ENCODE measurements at places on chromosomes 2 and 18.
A peak's percentile ranks its signal among the peaks of the same experiment; 100 is the strongest.

- no peaks in the 10 kb centered on the region for H3K36me3 ChIP-seq
- DNase-seq = no peak
- H3K4me3 ChIP-seq = no peak overlapping the region
- H3K27me3 ChIP-seq = no peaks in the 10 kb centered on the region
- H3K4me1 ChIP-seq = no peaks in the 10 kb centered on the region
Observed at GRCh38 chr18:38895560-38895959, 1330.0 kb upstream of the CELF4 start.

DNA sequence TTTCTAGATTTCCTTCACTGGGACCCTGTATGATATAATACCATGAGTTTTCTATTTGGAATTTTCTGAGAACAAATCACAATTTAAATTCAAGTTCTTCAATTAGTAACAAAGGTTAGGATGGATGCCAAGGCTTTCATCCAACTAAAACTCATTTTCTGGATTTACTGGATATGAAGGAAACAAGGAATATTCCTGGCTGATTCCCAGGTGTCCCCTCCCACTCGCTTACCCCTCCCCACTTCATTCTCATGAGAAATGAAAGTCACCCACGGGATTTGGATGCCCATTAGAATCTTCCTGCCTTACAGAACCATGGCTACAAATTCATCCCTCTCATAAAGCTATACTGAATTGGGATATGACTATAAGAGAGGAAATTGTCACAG, 40.0 kb downstream of the RNU4ATAC start:
- no peaks in the 10 kb centered on the region for H3K27me3 ChIP-seq
- DNase-seq = no peak
- H3K27ac ChIP-seq = no peak overlapping the region
- H3K4me3 ChIP-seq = no peak overlapping the region
- H3K4me1 ChIP-seq = peaks cover 51% of the 10 kb centered on the region

- no peaks in the 10 kb centered on the region for H3K36me3 ChIP-seq
- DNase-seq = no peak
- H3K4me3 ChIP-seq = no peak overlapping the region
- no peaks in the 10 kb centered on the region for H3K27me3 ChIP-seq
Observed at GRCh38 chr2:223442847-223443246, 159.3 kb downstream of the SCG2 start.

DNA sequence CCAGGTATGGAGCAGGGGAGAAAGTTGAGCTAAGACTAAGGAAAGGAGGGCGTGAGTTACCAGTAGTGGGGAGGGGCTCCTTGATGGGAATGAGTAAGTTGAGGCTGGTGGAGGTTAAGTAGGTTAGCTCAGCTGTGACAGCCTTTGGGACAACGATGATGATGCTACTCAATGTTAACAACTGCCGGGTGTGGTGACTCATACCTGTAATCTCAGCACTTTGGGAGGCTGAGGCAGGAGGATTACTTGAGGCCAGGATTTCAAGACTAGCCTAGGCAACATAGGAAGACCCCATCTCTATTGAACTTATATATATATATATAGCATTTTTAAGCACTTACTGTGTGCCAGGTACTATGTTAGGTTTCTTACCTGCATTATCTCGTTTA, 48.4 kb downstream of the HK2 start:
- no peaks in the 10 kb centered on the region for H3K27me3 ChIP-seq
- no peak for DNase-seq
- H3K4me1 ChIP-seq = no peaks in the 10 kb centered on the region
- no peak overlapping the region for H3K4me3 ChIP-seq

DNA sequence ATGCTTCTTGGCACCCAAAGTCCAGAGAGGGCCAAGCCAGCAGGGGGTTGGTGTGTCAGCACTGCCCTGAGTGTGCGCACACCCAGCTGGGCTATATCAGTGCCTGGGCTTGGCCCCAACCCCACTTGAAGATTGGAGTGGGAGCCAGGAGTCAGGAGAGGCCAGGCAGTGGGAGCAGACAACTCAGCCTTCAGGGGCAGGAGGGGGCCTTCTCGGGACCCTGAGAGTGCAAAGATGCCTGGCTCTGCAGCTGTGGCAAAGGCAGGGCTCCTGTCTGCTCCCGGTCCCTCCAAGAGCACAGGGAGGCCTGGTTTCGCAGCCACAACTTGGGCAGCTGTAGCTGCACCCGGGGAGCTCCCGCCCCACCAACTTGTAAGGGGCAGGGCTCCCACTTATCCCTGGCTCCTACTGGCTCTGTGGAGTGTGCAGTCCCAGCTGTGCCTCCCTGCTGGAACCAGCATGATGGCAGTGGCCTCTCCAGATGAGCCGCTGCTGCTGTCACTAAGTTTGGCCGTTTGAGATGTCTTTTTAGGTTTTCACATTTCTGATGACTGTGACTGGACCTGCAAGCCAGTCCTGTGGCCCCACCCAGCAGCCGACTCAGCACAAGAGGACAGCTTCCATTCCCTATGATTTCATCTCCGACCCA, 148.8 kb upstream of the HS6ST1 start:
- H3K27me3 ChIP-seq = no peaks in the 10 kb centered on the region
- peak; percentile 51 for DNase-seq
- no peaks in the 10 kb centered on the region for H3K4me1 ChIP-seq
- no peaks in the 10 kb centered on the region for H3K36me3 ChIP-seq

GRCh38 chr2:171297956-171298355, 135.8 kb downstream of the METTL8 start:
- no peak overlapping the region for H3K27ac ChIP-seq
- H3K4me3 ChIP-seq = no peak overlapping the region
- DNase-seq = no peak
- H3K4me1 ChIP-seq = no peaks in the 10 kb centered on the region
- H3K27me3 ChIP-seq = no peaks in the 10 kb centered on the region

GRCh38 chr2:219409619-219410018, 8.6 kb upstream of the DES start:
- H3K4me3 ChIP-seq = no peak overlapping the region
- H3K36me3 ChIP-seq = no peaks in the 10 kb centered on the region
- DNase-seq = no peak

DNA sequence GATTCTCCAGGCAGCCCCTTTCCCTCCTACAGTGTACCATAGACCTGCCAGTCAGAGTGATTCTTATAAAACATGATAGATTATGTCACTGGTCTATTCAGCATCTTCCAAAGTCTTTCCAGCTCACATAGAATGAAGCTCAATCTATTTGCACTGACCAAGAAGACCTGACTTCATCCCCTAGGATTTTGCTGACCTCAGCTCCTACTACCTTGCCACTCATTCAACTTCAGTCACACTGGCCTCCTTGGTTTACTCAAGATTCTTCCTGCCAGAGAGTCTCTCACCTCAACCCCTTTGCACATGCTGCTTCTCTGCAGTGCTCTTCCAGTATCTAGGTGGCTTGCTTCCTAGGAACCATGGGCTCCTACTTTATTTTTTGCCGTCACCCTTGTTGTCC, 392.9 kb downstream of the PID1 start:
- no peaks in the 10 kb centered on the region for H3K27me3 ChIP-seq
- no peak overlapping the region for H3K4me3 ChIP-seq
- H3K36me3 ChIP-seq = no peaks in the 10 kb centered on the region
- no peak overlapping the region for H3K27ac ChIP-seq
- DNase-seq = no peak

- DNase-seq = no peak
- H3K36me3 ChIP-seq = no peaks in the 10 kb centered on the region
- H3K4me1 ChIP-seq = no peaks in the 10 kb centered on the region
- H3K27ac ChIP-seq = no peak overlapping the region
- no peak overlapping the region for H3K4me3 ChIP-seq
Observed at GRCh38 chr2:101752716-101753616, 55.5 kb downstream of the MAP4K4 start.

DNA sequence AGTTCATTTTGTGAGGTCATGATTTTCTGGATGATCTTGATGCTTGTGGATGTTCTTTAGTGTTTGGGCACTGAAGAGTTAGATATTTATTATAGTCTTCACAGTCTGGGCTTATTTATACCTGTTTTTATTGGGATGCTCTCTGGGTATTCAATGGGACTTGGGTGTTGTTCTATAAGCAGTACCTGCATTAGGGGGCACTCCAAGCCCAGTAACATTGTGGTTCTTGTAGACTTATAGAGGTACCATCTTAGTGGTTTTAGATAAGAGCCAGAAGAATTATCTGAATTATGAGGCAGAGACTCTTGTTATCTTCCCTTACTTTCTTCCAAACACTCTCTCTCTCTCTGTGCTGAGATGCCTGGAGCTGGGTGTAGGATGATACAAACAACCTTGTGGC, 470.0 kb downstream of the PIK3C3 start:
- no peak for DNase-seq
- no peak overlapping the region for H3K4me3 ChIP-seq
- H3K27me3 ChIP-seq = no peaks in the 10 kb centered on the region
- no peaks in the 10 kb centered on the region for H3K4me1 ChIP-seq

- no peak overlapping the region for H3K4me3 ChIP-seq
- no peaks in the 10 kb centered on the region for H3K27me3 ChIP-seq
- peaks cover 40% of the 10 kb centered on the region for H3K4me1 ChIP-seq
- H3K27ac ChIP-seq = no peak overlapping the region
- H3K36me3 ChIP-seq = peaks cover 16% of the 10 kb centered on the region
- no peak for DNase-seq
Observed at GRCh38 chr2:25281522-25281921, 60.2 kb downstream of the DNMT3A start.

- H3K4me1 ChIP-seq = peaks cover 7% of the 10 kb centered on the region
- H3K27ac ChIP-seq = no peak overlapping the region
- H3K36me3 ChIP-seq = no peaks in the 10 kb centered on the region
- DNase-seq = no peak
Observed at GRCh38 chr2:200158647-200159356, 147.7 kb upstream of the SPATS2L start.

DNA sequence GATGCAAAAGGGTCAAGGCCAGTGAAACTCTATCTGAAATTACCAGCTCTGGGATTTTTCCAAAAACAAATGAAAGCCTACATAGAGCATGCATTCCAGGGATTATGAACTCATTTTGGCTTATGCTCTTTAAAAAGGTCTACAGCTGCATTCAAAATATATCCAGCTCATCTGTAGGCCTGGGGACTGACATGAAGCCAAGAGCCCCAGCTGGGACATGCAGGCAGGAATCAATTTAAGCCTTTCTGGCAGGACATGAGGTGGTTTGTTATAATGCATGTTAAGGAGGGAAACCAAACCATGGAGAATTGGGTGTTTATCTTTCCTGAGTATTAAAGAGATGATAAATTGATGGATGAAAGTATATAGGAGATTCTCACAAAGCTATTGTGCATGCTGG, 164.5 kb downstream of the RBM43 start:
- H3K4me1 ChIP-seq = no peaks in the 10 kb centered on the region
- no peak overlapping the region for H3K27ac ChIP-seq
- no peak for DNase-seq
- H3K4me3 ChIP-seq = no peak overlapping the region
- no peaks in the 10 kb centered on the region for H3K36me3 ChIP-seq

DNA sequence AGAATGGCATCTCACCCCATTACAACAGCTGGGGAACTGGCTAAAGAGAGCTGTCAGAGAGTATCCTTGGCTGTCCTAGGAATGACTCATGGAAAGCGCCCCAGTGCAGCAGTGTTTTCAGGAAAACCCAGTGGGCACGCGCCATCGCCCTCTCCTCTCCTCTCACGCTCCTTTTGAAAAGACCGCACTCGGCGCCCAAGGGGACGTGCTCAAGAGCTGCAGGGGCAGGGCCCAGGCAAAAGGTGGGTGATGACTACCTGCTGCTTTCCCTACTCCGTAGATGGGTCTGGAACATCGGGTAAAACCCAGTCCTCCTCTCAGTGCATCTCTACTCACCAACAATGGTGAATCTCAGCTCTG, 68.1 kb downstream of the EMILIN2 start:
- no peaks in the 10 kb centered on the region for H3K27me3 ChIP-seq
- H3K4me3 ChIP-seq = no peak overlapping the region
- no peak overlapping the region for H3K27ac ChIP-seq
- H3K36me3 ChIP-seq = peaks cover 23% of the 10 kb centered on the region
- DNase-seq = peak; percentile 59

- DNase-seq = no peak
- H3K4me3 ChIP-seq = no peak overlapping the region
- no peak overlapping the region for H3K27ac ChIP-seq
- no peaks in the 10 kb centered on the region for H3K27me3 ChIP-seq
Observed at GRCh38 chr2:238505892-238506280, 79.2 kb downstream of the ASB1 start.

DNA sequence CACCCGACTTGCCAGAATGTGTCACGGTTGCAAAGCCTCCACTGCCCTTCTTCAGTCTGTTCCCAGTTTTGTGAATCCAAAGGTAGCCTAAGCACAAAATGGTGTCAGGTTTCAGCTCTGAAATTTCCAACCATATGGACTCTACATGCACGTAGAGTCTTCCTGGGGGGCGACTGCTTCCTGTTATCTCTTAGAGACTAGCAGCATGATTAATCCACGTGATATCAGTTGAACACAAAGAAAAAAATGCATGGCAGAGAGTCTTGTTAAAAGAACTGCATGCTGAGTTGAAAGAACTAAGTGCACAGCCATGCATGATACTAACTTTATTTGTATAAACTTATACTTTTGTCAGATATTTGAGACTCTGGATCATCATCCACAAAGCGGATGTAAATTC, 404.4 kb downstream of the SOCS6 start:
- no peaks in the 10 kb centered on the region for H3K27me3 ChIP-seq
- no peak overlapping the region for H3K27ac ChIP-seq
- H3K4me1 ChIP-seq = no peaks in the 10 kb centered on the region
- H3K4me3 ChIP-seq = no peak overlapping the region
- no peaks in the 10 kb centered on the region for H3K36me3 ChIP-seq

DNA sequence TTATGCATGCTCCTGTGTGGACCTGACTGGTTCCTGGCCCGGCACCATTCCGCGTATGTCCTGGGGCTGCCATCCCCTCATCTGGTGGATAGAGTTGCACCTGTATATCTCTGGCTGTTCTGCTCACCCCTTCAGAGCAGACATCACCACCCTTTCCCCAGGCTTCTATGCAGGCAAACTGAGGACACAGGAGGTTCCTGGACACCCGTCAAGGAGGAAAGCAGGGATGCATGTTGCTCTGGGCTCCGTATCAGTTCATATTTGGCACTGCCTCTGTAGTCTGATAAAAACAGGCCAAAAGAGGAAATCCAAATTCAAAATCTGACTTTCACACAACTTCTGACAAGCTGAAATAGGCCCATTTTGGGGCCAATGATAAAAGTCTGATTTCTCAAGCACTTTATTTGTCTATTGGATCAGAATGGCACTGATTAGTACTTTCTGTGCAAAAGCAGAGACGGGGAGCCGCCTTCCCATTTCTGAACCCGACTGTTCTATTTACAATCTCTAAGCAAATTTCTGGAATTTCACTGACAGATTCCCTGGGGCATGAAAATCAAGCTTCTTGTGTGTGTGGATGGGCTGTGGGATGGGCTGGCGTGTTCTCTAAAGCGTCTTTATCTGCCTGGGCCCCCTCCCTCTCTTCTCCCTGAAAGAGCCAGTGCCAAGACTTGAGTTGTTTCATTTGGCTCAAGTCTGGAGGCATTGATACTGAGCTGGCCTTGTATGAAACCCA, 96.9 kb downstream of the SETBP1 start:
- no peaks in the 10 kb centered on the region for H3K27me3 ChIP-seq
- peak overlapping the region; percentile 30 for H3K27ac ChIP-seq
- no peak overlapping the region for H3K4me3 ChIP-seq
- peaks cover 50% of the 10 kb centered on the region for H3K4me1 ChIP-seq
- H3K36me3 ChIP-seq = no peaks in the 10 kb centered on the region
- DNase-seq = peak; percentile 67

GRCh38 chr2:183490914-183491313, 366.7 kb downstream of the NUP35 start:
- peak overlapping the region; percentile 65 for H3K27ac ChIP-seq
- H3K4me3 ChIP-seq = no peak overlapping the region
- no peaks in the 10 kb centered on the region for H3K27me3 ChIP-seq
- no peaks in the 10 kb centered on the region for H3K36me3 ChIP-seq
- no peak for DNase-seq

GRCh38 chr2:148876202-148876594, 1.2 kb downstream of the KIF5C start:
- peak overlapping the region; percentile 28 for H3K4me3 ChIP-seq
- H3K27ac ChIP-seq = no peak overlapping the region
- H3K27me3 ChIP-seq = peaks cover 12% of the 10 kb centered on the region
- DNase-seq = no peak
- peaks cover 29% of the 10 kb centered on the region for H3K4me1 ChIP-seq
